Spinal cord (tissue), 10 donors: ENCODE measurements at places on chromosomes 6 and 20.

GRCh38 chr6:39206250-39206721, 23.0 kb downstream of the KCNK5 start:
- no peak for DNase-seq
- no peak overlapping the region for H3K27ac ChIP-seq
- no peaks in the 10 kb centered on the region for H3K36me3 ChIP-seq

DNA sequence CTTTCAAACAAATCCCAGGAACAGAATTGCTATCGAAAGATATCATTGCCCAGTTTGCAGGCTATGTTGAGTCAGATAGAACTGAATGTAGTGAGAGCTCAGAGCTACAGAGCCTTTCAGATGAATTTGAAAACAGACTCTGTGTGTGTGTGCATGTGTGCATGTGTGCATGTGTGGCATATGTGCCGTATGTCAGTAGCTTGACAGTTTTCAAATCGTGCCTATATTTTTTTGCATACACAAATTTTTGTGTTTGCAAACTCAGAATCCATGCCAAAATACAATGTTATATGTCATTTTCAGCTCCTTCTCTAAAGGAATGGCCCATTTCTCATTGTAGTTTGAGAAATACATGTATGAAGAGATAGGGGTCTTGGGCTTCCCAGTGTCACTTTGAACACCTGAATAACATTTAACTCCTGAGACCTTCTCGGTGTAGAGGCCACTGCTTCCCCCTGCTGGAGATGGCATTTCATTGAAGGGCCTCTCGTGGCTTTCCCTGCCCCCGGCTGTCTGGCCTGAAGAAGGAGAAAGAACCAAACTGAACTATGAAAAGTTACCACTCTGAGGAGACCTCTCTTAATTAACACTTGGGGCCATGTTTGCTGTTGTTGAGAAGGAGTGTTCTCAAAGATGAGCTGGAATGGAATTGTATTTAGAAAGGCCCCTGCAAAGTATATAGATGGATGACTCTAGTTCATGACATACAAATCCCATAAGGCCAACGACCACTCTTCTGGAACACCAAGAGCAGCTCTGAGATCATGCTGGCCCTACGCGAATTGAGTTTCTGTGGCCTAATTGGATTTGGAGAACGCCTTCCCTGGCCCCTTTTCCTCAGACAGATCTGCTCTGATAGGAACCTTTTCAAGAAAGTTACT, 58.7 kb downstream of the VAPB start:
- H3K27ac ChIP-seq: no peak overlapping the region
- no peak overlapping the region for H3K4me3 ChIP-seq
- H3K27me3 ChIP-seq: no peaks in the 10 kb centered on the region
- DNase-seq: no peak
- peaks cover 13% of the 10 kb centered on the region for H3K36me3 ChIP-seq

GRCh38 chr6:79985128-79985527, 19.3 kb upstream of the TTK start:
- H3K36me3 ChIP-seq: no peaks in the 10 kb centered on the region
- no peak for DNase-seq
- no peaks in the 10 kb centered on the region for H3K4me1 ChIP-seq
- no peaks in the 10 kb centered on the region for H3K27me3 ChIP-seq
- no peak overlapping the region for H3K4me3 ChIP-seq

- no peak overlapping the region for H3K4me3 ChIP-seq
- peaks cover 8% of the 10 kb centered on the region for H3K4me1 ChIP-seq
- H3K36me3 ChIP-seq: peaks cover 56% of the 10 kb centered on the region
- no peaks in the 10 kb centered on the region for H3K27me3 ChIP-seq
- no peak overlapping the region for H3K27ac ChIP-seq
Observed at GRCh38 chr6:15522856-15523529, 139.8 kb downstream of the DTNBP1 start.

GRCh38 chr6:38168699-38169098, 349.2 kb downstream of the ZFAND3 start:
- H3K4me3 ChIP-seq: no peak overlapping the region
- peaks cover 31% of the 10 kb centered on the region for H3K4me1 ChIP-seq
- no peaks in the 10 kb centered on the region for H3K27me3 ChIP-seq

DNA sequence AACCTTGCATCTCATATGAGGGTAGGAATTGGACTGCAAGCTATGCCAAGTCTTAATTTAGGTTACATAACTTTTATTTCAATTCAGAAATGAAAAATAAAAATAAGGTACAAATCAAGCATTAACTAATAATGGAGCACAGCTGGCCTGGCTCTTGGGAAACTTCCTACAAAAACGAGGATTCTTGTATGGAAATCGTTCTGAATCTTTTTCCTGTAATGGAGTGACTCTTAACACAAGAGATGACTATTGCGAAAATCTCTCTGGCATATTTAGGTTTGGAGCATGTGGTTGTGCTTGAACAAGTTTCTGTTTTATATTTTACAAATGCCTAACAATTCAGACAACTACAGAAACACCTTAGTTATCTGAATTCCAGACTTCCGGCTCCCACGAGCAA, 34.0 kb upstream of the PI16 start:
- H3K4me3 ChIP-seq: no peak overlapping the region
- H3K27ac ChIP-seq: no peak overlapping the region
- peaks cover 6% of the 10 kb centered on the region for H3K4me1 ChIP-seq
- no peaks in the 10 kb centered on the region for H3K27me3 ChIP-seq

- no peak for DNase-seq
- H3K27me3 ChIP-seq: no peaks in the 10 kb centered on the region
- no peak overlapping the region for H3K27ac ChIP-seq
- H3K36me3 ChIP-seq: no peaks in the 10 kb centered on the region
Observed at GRCh38 chr6:63097222-63097621, 114.0 kb upstream of the FKBP1C start.
